ENCODE measurements at places on chromosomes 1 and 21.

DNA sequence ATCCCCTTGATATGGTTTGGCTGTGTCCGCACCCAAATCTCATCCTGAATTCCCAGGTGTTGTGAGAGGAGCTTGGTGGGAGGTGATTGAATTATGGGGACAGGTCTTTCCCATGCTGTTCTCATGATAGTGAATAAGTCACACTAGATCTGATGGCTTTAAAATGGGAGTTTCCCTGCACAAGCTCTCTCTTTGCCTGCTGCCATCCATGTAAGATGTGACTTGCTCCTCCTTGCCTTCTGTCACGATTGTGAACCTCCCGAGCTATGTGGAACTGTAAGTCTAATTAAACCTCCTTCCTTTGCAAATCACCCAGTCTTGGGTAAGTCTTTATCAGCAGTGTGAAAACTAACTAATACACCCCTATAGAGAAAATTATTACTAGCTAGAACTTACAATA, 959.5 kb upstream of the ADGRL2 start:
- DNase-seq, result no peak

- DNase-seq, result no peak
Observed at GRCh38 chr1:81670286-81670685, 130.4 kb upstream of the ADGRL2 start.

- no peak for DNase-seq
Observed at GRCh38 chr1:54867717-54868057, 19.3 kb downstream of the DHCR24 start.

- DNase-seq, result no peak
Observed at GRCh38 chr1:17056551-17056950, 2.7 kb upstream of the SDHB start.

DNA sequence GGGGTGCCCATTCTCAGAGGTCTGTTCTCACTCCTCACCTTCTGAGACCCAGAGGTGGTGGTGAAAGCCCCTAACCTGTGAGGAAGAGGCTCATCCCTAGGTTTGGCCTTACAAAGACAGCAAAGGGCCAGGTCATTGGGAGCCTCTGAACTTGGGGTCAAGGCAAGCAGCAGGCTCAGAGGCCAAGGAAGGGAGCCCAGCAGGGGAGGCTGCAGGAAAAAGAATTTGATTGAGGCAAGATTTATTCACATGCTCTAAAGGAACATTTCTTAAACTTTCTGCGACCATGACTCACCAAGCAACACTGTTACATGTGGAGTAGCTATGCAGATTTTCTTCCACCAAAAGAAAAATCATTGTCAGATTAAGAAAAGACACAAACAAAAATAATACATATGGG, 132.5 kb upstream of the SYT6 start:
- DNase-seq, result no peak

DNA sequence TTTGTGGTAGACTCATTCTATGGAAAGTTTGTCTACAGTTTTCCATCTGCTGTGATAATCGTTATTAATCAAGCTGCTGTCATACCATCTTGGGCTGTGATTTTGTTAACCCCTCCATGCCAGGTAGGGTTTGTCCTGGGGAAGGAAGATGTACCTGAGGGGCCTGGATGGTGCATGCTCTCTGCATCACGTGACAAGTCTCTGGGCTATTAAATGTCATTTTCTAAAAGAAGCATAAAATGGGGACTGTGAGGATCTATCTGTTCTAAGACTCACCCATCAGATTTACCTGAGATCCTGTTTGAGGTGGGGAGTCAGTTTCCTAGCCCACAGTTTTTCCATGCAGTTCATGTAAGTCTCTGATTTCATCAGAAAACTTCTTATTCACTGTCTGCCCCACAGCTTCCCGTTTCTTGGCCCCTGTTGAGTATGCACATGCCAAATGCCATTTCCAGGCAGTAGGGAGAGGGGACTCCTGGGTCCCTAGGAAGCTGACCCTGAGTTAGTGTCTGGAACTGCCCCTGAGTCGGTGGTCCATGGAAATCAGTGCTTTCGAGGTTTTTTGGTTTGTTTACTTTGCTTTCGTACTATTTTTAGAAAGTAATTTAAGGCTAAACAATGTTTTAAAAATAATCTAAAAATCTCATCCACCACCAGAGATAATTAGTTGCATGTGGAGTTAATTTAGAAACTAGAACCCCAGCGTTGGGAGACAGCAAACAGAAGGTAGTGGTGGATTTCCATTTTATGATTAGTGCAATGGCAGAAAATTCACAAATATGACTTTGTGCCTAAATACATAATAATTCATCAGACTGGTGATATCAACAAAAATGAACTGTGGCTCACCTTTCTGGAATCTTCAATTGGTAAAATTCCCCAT, 46.7 kb downstream of the ZBTB18 start:
- DNase-seq, result no peak

DNA sequence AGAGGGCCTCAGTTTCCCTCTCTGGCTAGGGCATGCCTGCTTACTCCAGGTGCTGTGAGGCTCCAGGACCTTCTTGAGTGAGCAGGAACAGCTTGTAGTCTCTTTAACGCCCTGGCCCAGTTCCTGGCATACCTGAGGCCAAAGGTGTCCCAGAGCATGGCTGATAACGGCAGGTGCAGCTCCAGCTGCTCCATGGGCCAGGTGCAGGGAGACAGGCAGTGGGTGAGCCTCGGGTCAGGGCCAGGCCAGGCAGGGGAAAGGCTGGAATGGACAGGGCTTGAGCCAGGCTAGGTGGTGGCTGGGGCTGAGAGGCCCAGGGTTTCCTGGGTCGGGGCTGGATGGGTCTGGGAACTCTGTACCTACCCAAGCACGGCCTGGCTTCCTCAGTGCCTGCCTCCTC, 18.3 kb downstream of the EDN2 start:
- no peak for DNase-seq

DNA sequence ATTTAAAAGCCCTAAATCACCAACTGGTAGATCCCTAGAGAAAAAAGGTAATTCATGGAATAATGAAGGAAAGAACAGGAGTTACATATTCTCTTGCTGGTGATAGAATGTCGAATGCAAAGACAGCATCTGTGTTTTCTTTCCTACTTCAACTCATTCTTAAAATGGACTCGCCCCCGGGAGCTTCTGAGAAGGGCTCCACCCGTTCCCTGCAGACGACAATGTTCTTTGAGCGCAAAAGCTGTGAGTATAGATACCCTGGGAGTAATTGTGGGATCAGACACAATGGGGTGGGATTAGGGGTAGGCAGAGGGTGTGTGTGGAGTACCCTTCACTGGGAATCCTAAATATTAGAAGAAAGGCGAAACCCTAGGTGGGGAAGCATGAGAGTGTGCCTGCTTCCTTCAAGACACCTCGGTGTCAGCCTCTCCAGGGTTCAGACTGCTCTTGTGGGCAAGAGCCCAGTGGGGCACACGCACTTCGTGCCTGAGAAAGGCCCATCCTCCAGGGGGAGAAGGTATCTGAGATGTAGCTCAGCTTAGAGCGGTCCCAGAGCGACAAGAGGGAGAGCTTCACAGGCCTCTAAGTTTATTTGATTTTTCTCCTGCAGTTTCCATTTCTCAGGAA, 123.3 kb upstream of the DPYD start:
- DNase-seq, result no peak

DNA sequence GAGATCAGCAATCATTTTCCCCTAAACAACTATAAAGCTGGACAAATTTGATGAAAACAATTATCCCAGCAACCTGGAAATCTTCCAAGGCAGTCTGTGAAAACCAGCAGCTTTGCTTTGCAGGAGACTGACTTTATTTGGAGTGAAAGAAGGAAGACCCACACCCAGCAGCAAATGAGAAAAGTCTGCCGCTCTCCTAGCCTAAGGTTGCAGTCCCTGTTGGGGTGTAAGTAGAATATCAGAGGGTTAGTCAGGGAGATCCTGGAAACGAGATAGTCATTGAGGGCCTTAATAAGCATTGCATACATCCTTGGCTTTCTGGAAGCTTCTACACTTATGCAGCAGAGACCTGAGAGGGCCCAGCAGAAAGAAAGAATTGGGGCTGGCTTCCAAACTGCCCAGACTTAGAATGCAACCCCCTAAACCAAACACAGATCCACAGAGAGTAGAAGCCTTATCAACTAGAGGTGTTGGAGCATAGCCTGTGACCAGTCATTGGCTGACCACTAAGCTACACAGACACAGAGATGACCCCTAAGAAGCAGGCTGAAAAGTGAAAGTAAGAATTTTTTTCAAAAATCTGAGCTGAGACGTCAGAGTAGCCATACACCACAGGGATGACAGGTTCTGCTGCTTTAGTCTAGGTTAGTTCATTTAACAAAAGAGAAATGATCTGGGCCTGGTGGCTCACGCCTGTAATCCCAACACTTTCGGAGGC, 98.3 kb downstream of the LYPLAL1 start:
- no peak for DNase-seq

GRCh38 chr21:39685236-39685635, 59.7 kb upstream of the IGSF5 start:
- no peak for DNase-seq

DNA sequence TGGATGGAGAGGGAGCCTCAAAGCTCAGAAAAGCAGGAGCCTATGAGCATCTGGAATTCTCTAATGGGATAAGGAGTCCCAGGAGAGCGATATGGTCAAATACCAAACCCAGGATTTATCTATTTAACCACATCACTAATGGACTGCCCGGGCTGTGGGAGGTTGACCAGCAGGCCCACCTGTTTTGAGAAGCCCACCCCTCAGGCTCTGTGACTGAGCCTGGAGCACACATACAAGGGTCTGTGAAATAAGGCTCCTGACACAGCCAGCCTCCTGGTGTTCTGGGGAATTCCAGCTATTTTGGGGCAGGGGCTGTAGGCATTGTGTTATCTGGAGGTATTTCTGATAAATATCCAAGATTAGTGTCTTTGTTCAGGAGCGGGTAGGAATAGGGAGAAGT, 132.0 kb upstream of the C1orf21 start:
- DNase-seq, result no peak

- DNase-seq, result no peak
Observed at GRCh38 chr1:3466366-3467075, 12.1 kb downstream of the ARHGEF16 start.

- no peak for DNase-seq
Observed at GRCh38 chr1:3349161-3349967, 105.1 kb upstream of the ARHGEF16 start.

- DNase-seq, result peak; percentile 54
Observed at GRCh38 chr1:206933333-206933945, 11.7 kb upstream of the FCMR start.

DNA sequence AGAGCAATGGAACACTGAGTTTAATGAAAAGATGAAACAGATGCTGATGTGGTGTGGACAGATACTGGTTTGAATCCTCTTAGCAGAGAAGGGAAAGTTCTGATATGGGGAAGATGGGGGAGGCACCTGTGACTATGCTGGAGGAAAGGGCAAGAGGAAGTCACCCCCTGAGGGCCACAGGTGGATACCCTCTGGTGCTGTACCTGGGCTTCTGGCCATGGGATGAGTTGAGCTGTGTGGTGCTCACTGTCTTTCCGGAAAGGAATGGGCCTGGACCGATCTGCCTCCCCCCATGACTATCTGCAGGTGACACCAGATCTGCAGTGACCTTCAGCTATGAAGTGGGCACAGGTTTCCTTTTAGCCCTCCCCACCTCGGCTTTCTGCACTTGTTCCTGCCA, 52.4 kb downstream of the IER5 start:
- no peak for DNase-seq

All from HL-60 (cell line).